ENCODE measurements at places on chromosomes 13 and 19. TPM values are rescaled to one million over a fixed set of nuclear protein-coding genes. Genes with fewer than 3 reads are reported as not detected.

Gene VSTM2B
- total RNA-seq = not detected

Gene CEACAM3
- total RNA-seq = not detected

DNA sequence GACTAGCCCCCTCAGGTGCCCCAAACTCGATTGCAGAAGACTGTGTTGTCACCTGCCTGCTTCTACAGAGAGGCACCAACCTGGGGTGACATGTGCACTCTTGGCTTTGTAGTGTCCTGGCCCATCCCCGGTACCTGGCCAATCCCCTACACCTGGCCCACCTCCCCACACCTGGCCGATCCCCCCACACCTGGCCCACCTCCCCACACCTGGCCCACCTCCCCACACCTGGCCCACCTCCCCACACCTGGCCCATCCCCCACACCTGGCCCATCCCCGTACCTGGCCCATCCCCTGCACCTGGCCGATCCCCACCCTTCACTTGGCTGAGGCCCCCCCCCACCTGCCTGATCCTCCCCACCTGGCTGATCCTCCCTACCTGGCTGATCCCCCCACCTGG, 25.4 kb downstream of the ATP11A start:
- no peak for DNase-seq

DNA sequence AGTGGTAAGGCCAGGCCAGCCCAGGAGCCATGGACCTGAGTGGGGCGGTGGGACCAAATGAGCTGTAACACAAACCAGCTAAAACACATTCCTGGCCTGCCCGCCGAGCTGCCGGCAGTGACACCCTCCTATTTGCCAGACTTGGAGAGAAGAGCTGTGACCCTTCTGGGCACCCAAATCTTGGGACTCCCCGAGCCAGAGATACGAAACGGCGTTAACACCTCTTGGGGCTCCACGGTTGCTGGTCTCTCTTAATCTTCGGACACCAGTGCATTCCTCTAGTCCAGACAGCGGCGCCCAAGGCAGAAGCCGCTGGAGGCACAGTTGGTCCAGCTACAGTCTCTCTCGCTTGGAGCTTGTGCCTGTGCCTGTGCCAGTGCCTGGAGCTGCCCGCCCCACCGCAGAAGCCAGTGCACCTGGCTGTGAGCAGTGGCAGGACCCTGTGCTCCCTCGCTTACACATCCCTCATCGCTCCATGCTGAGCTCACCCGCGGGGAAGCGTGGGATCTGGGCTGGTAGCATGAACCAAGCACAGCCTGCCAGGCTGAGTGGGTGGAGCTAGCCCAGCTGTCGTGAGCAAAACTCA, 147.2 kb upstream of the KLHL1 start:
- no peak for DNase-seq

GRCh38 chr19:15869109-15869555, 28.7 kb downstream of the CYP4F2 start:
- DNase-seq = peak; percentile 4

Data from fibroblast of lung (primary cell).